Tongue (tissue), 3 donors: ENCODE measurements at places on chromosomes 7 and 10. TPM values are rescaled to one million over a fixed set of nuclear protein-coding genes. Genes with fewer than 3 reads are reported as not detected.

DNA sequence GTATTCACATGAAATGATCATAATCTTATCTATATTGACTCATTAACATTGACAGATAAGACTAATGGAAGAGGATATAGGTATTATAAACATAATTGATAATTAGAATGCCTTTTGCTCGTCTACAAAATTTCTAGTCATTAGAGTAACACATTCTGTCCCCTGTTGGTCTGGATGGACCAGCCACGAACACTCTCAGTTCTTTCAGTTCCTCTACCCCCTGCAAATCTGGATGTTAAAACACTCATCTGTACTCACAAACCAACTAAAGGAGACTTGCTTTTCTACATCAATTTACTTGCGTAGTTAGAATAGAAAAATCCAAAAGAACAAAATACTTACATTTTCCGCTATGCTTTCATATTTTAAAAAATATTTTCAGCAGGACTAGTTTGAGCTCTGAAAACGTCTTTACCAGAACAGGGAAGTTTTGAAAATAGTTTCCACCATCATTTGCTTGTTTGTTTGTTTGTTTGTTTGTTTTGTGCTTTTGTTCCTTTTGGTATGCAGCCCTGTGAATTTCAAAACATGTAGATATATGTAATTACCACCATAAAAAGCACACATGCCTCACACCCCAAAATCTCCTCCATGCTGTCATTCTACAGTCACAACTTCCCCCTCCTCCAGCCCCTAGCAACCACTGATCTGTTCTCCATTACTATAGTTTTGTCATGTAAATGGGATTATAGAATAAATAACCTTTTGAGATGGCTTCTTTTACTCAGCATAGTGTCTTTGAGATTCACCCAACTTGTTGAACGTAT is 103.8 kb downstream of the FZD1 start:
- DNase-seq, result no peak

- DNase-seq, result no peak
Measured at GRCh38 chr10:114576716-114577115, 81.4 kb downstream of the ABLIM1 start.

The CALML3 gene
- 9.4 TPM for total RNA-seq

The TMEM184A gene
- 22.1 TPM for total RNA-seq

The NPC1L1 gene
- not detected for total RNA-seq
